Effector memory CD4-positive, alpha-beta T cell (primary cell): ENCODE measurements at places on chromosomes 12 and 14.

DNA sequence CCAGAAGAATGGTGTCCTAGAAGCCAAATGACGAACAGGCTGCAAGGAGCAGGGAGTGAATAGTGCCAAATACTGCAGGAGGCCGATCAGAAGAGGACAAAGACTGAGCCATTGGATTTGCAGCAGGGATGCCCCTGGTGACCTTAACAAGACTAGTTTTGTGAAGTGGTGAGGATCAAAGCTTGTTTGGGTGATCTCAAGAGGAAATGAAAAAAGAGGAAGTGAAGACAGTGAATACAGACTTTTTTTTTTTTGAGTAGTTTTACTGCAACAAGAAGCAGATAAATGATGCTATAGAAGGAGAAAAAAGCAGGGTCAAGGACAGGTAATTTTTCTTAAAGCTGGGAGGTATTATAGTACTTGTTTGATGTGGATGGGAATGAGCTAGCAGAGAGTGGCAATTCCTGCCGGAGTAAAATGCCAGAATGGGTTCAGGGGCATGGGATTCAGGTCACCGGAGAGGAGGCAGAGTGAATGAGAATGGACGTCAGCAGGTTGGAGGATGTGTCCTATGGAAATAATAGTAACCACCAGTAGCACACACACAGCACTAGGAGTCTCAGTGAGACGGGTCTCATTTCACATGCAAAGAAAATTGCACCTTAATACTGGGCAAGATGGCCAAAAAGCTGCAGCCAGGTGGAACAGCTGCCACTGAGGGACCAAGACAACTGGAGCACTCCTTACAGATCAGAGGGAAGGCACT is 345.8 kb upstream of the CCDC196 start:
- H3K27me3 ChIP-seq, result no peaks in the 10 kb centered on the region
- no peak overlapping the region for H3K4me3 ChIP-seq
- H3K36me3 ChIP-seq, result no peaks in the 10 kb centered on the region
- DNase-seq, result no peak

GRCh38 chr12:92459850-92460249 is 242.9 kb upstream of the PLEKHG7 start:
- DNase-seq, result no peak
- peaks cover 12% of the 10 kb centered on the region for H3K4me1 ChIP-seq
- no peak overlapping the region for H3K27ac ChIP-seq
- no peaks in the 10 kb centered on the region for H3K36me3 ChIP-seq
- H3K27me3 ChIP-seq, result no peaks in the 10 kb centered on the region
- H3K4me3 ChIP-seq, result no peak overlapping the region

DNA sequence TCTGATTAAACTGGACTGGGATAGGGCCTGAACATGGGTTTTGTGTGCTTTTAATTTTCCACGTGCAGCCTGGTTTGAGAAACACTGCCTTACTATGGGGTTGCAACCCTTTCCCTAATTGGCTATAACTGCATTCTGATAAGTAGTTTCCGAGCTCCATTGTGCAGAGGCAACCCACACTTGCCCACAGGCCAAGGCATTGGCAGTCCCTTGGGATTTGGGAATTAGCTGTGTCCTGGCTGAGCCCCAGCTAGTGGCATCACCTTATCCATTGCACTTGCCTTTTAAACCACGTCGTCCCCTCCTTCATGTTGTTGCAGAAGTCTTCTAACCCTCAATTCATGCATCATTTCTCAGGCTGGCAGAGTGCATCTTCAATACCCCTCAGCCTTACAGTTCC is 10.2 kb downstream of the VCPKMT start:
- H3K27me3 ChIP-seq, result no peaks in the 10 kb centered on the region
- H3K36me3 ChIP-seq, result peaks cover 21% of the 10 kb centered on the region
- DNase-seq, result no peak
- H3K4me3 ChIP-seq, result no peak overlapping the region
- no peak overlapping the region for H3K27ac ChIP-seq

GRCh38 chr14:50013198-50013918 is 103.0 kb downstream of the VCPKMT start:
- no peaks in the 10 kb centered on the region for H3K4me1 ChIP-seq
- DNase-seq, result no peak
- no peak overlapping the region for H3K4me3 ChIP-seq
- no peaks in the 10 kb centered on the region for H3K27me3 ChIP-seq

DNA sequence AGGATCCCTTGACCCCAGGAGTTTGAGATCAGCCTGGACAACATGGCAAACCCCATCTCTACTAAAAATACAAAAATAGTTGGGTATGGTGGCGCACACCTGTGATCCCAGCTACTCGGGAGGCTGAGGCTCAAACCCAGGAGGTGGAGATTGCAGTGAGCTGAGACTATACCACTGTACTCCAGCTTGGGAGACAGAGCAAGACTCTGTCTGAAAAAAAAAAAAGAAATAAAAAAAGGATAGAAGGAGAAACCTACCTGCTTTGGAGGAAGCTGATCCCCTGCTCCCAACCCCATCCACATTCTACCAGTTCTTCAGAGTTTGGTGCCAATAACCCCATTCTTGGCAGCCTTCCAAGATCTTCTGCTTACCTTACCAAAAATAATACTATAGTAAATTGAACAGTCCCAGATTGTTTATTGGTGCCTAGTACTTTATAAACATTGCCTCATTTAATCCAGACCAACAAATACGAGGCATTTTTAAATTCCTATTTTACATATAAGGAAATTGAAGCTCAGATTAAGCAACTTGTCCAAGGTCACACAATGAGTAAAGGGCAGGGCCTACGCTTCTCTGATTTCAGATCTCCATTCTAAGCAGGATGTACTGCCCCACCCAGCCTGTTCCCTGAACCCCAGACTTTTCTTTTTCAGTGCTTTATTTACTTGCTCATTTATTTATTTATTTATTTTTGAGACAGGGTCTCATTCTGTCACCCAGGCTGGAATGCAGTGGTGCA is 33.2 kb upstream of the FAM222A start:
- no peaks in the 10 kb centered on the region for H3K27me3 ChIP-seq
- no peaks in the 10 kb centered on the region for H3K36me3 ChIP-seq
- no peak overlapping the region for H3K27ac ChIP-seq
- no peaks in the 10 kb centered on the region for H3K4me1 ChIP-seq
- DNase-seq, result no peak

DNA sequence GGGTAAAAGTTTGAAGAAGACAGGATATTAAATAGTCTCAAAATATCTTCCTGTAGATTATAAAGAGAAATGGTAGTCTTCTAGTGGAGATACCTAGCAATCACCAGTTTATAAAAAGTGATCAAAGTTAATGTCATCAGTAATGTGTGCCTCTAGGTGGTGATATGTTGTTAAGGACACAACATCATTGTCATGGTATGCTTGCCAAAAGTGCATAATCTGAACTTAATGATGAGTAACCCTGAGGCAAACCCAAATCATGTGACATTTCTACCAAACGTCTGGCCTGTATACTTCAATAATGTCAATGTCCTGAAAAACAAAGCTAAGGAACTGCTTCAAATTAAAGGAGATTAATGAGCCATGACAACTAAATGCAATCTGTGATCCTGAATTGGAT is 214.7 kb downstream of the PHLDA1 start:
- H3K4me3 ChIP-seq, result no peak overlapping the region
- H3K27ac ChIP-seq, result no peak overlapping the region
- H3K4me1 ChIP-seq, result peaks cover 6% of the 10 kb centered on the region
- H3K36me3 ChIP-seq, result no peaks in the 10 kb centered on the region
- no peaks in the 10 kb centered on the region for H3K27me3 ChIP-seq

DNA sequence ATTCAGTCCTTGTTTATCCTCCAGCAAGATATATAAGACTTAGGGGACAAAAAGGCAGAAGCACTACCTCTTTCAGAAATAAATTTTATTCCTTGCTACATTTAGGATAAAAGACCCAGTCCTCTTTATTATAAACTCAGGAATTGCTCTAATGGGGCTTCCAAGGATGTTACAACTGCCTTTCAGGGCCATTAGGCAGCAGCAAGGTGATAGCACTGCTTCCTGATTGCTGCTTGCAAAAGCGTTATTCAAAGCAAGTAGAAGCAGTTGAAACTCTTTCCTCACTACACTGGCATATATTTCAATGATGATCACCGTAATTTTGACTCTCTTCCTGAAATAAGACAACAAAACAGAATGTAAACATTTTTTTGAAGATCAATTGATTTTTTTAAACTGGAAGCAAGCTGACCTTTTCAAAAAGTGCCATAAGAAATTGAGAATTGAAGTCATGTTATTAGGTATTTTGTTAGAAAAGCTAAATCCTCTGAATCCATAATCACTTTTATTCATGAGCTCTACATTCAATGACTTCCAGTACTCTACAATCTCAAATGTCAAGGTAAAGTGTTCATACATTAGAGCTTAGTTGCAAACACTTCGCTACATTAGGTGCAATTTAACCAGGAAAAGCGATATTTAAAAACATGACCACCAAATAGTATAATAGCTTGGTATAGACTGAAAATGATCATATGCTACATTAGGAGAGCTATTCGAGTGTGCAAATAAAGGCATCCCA is 233.4 kb upstream of the SYT10 start:
- H3K36me3 ChIP-seq, result no peaks in the 10 kb centered on the region
- H3K4me3 ChIP-seq, result no peak overlapping the region
- no peak overlapping the region for H3K27ac ChIP-seq
- no peaks in the 10 kb centered on the region for H3K27me3 ChIP-seq
- no peaks in the 10 kb centered on the region for H3K4me1 ChIP-seq

GRCh38 chr12:11653215-11653753 is 3.8 kb downstream of the ETV6 start:
- peaks cover 26% of the 10 kb centered on the region for H3K4me1 ChIP-seq
- no peaks in the 10 kb centered on the region for H3K36me3 ChIP-seq
- peak overlapping the region; percentile 27 for H3K27ac ChIP-seq
- DNase-seq, result no peak
- H3K4me3 ChIP-seq, result peak overlapping the region; percentile 92

DNA sequence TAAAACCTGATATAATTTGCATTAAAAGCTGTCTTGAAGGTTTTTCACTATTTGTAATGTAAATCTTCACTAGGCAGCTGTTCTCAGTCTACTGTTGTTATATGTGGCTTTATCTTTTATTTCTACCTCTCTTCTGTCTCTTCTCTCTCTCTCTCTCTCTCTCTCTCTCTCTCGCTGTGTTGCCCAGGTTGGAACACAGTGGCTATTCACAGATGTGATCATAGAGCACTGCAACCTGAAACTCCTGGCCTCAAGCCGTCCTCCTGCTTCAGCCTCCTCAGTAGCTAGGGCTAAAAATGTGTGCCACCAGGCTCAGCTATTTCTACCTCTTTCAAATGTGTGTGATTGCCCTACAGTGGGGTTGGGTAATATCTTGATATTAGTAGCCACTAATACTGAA is 21.1 kb downstream of the FUT8 start:
- H3K27me3 ChIP-seq, result no peaks in the 10 kb centered on the region
- peaks cover 9% of the 10 kb centered on the region for H3K4me1 ChIP-seq
- no peak for DNase-seq
- H3K27ac ChIP-seq, result no peak overlapping the region

DNA sequence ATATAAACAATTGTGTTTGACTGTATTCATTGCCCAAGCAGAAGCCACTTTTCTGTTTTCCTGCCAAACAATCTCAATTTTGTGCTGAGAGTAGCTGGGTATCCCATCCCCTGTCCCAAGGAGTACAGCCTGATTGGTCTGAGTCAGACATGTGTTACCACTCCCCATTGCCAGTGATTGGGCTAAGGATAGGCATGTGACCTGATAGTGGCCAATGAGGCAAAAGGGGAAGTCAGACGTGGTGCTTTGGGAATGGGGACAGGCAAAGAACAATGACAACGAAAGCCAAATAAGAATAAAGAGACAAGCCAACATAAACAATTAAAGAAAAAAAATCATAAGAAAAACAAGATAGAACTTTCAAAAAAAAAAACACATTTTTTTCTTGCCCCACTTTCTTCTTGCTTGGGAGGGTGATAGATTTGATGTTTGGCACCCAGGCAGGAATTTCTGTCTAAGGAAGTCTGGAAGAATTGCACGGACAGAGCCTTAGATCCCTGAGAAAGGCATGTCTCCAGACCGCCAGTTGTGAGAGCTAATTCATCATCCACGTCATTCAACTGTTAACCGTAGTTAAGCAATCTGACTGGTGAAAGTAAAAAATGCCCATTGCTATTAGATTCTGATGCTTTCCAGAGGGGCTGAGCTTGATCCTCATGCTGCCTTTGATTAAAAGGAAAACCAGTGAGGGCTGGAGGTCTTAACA is 626.6 kb upstream of the TMEM132C start:
- H3K27me3 ChIP-seq, result no peaks in the 10 kb centered on the region
- no peaks in the 10 kb centered on the region for H3K4me1 ChIP-seq
- no peaks in the 10 kb centered on the region for H3K36me3 ChIP-seq
- no peak for DNase-seq

DNA sequence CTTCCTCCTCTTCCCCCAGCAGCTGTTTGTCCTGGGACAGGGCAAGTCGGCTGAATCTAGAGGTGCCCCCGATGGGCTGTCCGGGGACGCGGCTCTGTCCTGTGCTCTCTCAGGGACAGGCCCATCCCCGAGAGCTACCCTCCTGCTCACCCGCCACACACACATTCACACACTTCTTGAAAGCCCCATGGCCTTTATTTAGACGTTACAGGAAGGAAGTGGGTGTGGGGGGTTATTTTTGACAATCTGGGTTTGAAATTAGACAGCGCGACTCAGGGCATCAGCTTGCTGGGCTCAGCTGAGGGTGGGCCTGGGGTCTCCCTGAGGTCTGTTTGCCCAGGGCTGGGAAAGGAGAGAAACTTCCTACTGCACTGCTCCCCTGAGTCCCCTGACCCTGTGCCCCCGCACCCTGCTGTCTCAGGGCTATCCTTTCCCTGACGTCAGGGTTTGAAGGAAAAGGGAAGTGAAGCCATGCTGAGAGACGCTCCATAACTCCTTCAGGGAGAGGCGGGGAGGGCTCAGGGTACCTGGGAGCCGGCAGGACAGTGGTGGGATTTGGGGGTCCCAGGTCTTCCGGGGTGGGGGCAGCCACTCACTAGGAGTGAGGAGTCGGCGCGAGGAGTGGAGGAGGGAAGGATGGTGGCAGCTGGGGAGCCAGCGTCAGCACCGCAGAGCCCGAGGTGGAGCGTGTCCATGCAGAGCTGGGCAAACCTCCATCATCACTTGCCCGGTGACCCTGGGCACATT is 8.1 kb downstream of the PTPN6 start:
- DNase-seq, result peak; percentile 70
- H3K27me3 ChIP-seq, result no peaks in the 10 kb centered on the region
- H3K27ac ChIP-seq, result peak overlapping the region; percentile 96
- peaks cover 86% of the 10 kb centered on the region for H3K4me1 ChIP-seq

DNA sequence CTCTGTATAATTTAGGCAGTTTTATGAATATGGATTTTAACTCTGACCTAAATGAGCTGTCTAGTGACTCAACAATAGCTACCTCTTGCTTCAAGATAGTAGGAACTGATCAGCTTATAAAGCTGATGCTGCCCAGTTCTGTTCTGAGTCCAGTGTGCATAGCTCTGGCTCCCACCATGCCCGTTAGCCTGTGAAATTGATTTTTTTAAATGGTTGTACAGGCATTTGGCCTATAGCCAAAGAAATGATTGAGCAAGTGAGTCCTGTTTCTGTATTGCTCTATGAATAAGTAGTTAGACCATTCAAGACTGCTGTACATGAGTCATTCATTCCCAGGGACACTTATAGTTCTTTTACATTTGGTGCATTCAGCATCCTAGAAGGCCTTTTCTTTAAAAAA is 36.4 kb downstream of the SAMD4A start:
- no peaks in the 10 kb centered on the region for H3K4me1 ChIP-seq
- H3K27ac ChIP-seq, result no peak overlapping the region
- no peak for DNase-seq
